Omental fat pad (tissue), 4 donors: ENCODE measurements at places on chromosomes 3 and 15.

DNA sequence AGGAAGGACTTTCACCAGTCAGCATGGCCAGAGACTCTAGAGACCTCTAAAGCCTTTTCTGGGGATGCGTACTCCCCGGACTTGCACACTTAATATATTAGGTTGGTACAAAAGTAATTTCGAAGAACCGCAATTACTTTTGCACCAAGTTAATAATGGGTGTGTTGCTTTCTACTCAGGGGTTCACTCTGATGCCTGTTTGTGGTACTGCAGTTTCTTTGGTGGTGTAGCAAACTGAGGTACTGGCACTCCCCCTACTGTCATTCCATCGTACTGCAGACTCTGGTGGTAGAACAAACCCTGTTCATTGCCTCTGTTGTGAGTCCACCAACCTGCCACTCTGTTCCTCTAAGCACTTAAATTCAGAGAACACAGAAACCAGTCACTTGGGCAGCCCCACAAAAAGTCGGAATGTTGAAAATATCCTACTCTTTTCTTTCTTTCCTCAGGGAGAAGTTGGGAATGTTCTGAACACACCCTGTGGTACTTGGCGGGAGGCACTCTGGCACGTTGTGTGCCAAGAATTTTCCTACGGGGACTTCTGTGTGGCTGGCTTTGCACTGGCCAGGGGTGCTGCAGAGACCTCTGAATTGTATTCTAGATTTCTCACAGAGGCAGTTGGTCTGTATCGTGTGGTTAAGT is 46.3 kb downstream of the GABRG3 start:
- DNase-seq, result no peak

- no peak for DNase-seq
Observed at GRCh38 chr3:124780761-124781475, 50.7 kb downstream of the UMPS start.

GRCh38 chr15:74950078-74950908 is 6.3 kb downstream of the RPP25 start:
- peak; percentile 83 for DNase-seq

GRCh38 chr15:73914145-73914544 is 12.1 kb upstream of the LOXL1 start:
- DNase-seq, result no peak

GRCh38 chr3:141807277-141808033 is 44.2 kb downstream of the GRK7 start:
- DNase-seq, result no peak
